NCI-H524 treated with DMSO at 0.1 percent for 48 hours (cell line): ENCODE measurements at places on chromosomes 13 and 19.

DNA sequence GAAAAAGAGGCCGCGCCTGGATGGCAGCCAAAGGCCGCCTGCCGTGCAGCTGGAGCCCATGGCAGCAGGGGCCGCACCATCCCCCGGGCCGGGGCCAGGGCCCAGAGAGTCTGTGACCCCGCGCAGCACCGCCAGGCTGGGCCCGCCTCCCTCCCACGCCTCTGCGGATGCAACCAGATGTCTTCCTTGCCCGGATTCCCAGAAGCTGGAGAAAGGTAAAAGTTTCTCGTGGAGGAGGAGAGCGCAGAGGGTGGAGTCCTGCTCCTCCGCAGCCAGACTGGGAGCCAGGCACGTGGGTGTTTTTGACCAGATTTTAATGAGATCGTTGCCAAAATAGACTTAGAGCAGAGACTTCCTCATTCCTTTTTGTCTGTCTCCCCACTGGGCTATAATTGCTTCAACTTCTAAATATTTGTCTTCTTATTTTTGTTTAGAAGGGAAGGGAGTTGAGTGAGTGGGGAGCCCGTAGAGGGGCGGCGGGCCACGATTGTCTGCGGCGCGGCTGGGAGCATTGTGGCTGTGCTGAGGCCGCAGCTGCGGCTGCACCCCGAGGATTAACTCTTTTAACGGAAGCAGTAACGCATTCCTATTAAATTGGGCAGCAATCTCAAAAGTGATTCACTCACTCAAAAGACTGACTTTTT is 22.8 kb upstream of the NDUFS7 start:
- no peak for DNase-seq

DNA sequence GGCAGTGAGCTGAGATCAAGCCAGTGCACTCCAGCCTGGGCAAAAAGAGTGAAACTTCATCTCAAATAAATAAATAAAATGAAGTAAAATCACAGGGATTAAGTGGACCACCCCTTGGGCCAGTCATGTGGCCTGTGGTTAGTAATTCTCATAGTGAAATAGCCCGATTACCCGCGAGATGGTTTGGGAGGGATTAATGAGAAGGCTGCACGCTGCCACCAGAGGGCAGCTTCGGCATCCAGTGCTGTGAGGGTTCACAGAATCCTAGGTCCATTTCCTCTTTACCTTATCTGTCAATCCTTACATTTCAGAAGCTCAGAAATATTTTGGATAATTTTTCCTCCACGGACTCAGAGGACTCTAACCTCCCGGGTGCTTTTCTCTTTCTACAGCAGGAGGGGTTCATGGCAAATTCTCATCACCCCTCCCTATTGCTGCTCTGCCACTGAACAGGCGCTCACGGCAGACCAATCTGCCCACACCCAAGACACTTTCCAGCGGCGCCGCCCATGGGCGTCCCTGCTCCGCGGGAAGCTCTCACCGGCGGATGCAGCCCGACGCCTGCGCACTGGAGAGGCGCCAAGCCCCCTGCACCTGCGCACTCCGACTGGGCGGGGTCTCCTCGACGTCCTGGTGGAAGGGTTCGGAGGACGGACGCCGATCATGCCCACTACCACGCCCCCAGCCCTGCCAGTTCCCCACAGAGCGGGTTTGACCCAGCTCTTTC is 11.0 kb downstream of the ZNF835 start:
- DNase-seq: no peak

DNA sequence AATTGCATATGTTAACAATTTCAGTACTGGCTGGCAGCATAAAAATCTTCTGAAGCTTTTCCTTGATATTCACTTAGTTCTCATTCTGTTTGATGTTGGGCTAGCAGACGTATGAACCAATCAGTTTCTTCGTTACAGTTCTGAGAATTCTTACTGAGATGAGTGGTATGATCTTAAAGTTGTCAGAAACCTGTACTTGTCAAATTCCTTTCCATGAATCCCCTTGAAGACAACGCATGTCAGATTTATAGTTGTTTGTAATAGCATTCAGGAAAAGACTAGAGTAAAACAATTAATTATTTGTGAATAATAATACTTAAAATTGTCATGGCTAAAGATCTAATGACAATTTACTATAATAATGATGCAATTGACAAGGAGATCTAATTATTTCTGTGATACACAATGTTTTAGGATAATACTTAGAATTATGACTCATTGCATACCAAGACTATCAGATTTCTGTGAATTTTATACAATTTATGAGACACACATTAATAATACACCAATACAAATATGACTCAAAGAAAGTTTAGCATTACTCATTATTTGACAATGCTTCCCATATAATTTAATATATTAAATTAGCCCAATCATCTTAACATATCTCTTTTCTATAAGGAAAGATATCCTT is 447.2 kb downstream of the RFC3 start:
- no peak for DNase-seq

GRCh38 chr13:98749501-98749900 is 3.0 kb downstream of the SLC15A1 start:
- no peak for DNase-seq

DNA sequence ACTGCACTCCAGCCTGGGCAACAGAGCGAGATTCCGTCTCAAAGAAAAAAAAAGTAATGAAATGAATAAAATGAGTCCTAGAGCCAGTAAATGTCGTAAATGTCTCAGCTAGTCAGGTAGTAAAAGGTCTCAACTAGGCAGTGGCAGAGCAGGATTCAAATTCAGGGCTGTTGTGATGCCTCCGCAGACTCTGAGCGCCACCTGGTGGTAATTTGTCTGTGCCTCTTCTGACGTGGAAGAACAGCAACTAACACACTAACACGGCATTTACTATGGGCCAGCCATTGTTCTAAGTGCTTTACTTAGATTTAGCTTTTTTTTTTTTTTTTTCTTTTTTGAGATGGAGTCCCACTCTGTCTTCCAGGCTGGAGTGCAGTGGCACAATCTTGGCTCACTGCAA is 30.2 kb downstream of the CYP2F1 start:
- no peak for DNase-seq
